NCI-H1105 treated with DMSO at 0.1 percent for 48 hours (cell line): ENCODE measurements at places on chromosomes 5 and 9.

- DNase-seq, result no peak
These were observed 57.8 kb downstream of the PPIC start for GRCh38 chr5:122978644-122979297.

DNA sequence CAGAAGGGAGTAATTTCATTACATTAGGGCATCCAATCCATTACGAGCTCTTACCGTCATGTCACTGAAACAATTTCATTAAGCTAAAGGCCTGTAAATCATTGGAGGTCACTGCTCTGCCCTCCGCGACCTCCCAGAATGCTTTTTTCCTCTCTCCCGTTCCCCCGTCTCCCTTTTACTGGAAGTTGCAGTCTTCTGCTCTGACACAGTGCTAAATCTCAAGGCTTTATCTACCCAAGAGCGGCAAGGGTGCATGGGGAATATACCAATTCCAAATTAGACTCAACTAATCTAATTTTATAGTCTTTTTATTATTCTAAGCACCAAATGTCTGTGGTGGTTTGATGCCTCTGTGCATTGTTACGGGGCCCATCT, 265.7 kb upstream of the PANK3 start:
- DNase-seq, result no peak

GRCh38 chr5:156815988-156816599, 34.0 kb upstream of the PPP1R2B start:
- DNase-seq, result no peak

- no peak for DNase-seq
These were observed 351.3 kb downstream of the NTRK2 start for GRCh38 chr9:85020791-85021190.

GRCh38 chr5:158468444-158468843, 609.5 kb upstream of the CLINT1 start:
- DNase-seq, result no peak

DNA sequence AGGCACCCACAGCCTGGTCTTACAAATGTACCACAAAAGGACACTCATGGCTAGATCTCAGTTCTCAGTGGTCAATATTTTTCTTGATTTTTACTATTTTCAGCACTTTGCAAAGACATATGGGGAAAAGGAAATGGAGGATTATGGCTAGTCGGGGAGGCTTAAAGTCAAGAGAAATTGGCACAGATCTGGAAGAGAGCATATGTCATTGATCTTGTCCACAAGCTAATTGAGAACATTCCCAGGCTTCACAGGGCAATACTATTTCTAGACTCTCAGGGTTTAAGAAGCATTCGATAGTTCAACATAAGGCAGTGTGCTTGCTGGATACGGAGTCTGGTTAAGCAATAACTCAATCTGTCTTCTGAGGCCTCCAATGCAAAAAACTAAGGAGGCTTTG, 285.8 kb downstream of the ZNF608 start:
- no peak for DNase-seq

- no peak for DNase-seq
These were observed 91.8 kb upstream of the DPYSL3 start for GRCh38 chr5:147601652-147602051.

- DNase-seq, result no peak
These were observed 159.7 kb downstream of the ATP10B start for GRCh38 chr5:160692271-160692670.

DNA sequence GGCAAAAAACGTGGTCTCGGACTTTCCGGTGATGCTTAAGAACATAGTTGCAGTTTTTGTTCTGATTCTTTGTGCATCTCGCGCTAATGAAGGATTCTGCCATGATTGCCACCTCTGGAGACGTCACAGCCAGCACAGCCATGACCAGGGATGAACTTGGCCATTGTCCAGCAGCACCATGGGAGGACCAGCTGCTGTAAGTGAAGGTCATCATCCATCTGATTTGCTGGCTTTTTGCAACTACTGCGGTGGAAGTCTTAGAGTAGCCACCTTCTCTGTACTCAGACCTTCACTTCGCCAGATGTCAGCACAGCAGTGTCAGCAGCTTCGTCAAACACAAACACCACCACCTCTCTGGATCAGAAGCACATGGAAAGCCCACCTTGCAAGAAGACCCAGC, 45.7 kb downstream of the NSUN2 start:
- no peak for DNase-seq

- no peak for DNase-seq
These were observed 2385.2 kb upstream of the C9orf72 start for GRCh38 chr9:29958469-29958868.

DNA sequence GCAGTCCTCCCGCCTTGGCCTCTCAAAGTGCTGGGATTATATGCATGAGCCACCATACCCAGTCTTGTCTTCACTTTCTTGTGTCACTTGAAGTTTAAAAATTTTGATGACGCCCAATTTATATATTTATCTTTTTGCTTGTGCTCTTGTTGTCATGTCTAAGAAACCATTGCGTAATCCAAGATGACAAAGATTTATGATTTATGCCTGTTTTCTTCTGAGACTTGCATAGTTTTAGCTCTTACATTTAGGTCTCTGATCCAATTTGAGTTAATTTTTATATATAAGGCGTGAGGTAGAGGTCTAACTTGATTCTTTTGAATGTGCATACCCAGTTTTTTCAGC, 18.6 kb downstream of the ANKHD1 start:
- DNase-seq, result no peak

- no peak for DNase-seq
These were observed 6.0 kb downstream of the TRIM7 start for GRCh38 chr5:181198905-181199519.

GRCh38 chr9:31347082-31347617, 1037.3 kb upstream of the ACO1 start:
- no peak for DNase-seq

GRCh38 chr5:107874795-107875194, 204.1 kb upstream of the EFNA5 start:
- DNase-seq, result no peak

- no peak for DNase-seq
These were observed 5.5 kb upstream of the AK3 start for GRCh38 chr9:4746278-4747030.

GRCh38 chr9:126453156-126453963, 126.7 kb downstream of the MVB12B start:
- no peak for DNase-seq

- DNase-seq, result peak; percentile 90
These were observed 24.9 kb downstream of the FRMPD1 start for GRCh38 chr9:37675661-37676060.

DNA sequence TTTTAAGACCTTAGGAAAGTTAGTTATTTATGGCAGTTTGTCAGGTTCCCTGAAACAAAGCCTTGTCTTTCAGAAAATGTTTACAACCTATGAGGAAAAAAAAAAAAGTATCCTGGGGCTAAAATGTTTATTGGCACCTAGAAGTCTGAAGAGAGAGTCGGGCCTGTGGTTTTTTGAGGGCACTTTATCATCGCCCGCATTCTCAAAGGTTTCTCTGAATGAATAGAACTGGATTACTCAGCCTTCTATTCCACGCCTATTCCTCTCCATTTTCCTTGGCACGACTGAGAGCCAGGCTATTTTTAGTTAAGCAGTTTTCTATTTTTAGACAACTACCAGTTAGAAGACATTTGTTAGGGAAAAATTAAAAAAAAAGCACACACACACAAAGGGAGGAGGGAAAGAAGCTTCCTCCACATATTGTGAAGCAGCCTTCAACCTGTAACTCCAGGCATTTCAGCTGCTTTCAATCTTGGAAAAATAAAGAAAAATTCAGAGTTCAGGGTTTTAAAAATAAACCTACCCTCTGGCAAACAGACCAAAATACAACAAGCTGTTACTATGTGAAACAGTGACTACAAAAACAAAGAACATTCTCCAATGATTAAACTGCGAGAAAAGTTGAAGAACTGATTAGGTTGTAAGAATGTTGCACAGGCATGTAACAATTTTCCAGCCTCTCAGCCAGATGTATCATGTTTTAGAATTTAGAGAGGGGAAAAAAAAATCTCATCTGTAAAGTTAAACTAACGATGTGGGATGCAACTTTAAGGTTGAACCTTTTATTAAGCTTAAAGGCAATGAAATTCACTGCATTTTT, 97.0 kb downstream of the MEF2C start:
- DNase-seq, result peak; percentile 87
